ENCODE measurements at places on chromosomes 6 and 20.
A peak's percentile ranks its signal among the peaks of the same experiment; 100 is the strongest.

- no peak for DNase-seq
Observed at GRCh38 chr20:1306316-1307135, 22.4 kb downstream of the SDCBP2 start.

GRCh38 chr6:154514481-154514880, 4.0 kb upstream of the CNKSR3 start:
- DNase-seq: no peak

GRCh38 chr6:97294451-97294850, 11.4 kb upstream of the MMS22L start:
- DNase-seq: no peak

- DNase-seq: no peak
Observed at GRCh38 chr6:135196739-135197510, 15.8 kb downstream of the MYB start.

DNA sequence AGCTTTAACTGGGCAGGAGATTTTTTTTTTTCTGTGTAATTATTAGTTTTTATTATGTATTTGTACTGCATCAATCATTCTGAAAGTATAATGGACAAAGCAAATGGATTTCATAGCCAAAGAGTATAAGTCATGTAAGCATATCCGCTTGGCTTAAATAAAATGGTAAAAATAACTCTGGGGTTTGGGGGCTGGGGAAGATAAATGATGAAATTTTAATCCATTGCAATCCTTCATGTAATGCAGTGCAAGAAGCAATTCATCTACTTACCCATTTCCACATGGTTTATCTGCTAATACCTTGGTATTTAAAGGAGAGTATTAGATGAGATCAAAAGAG, 781.4 kb downstream of the QKI start:
- no peak for DNase-seq

DNA sequence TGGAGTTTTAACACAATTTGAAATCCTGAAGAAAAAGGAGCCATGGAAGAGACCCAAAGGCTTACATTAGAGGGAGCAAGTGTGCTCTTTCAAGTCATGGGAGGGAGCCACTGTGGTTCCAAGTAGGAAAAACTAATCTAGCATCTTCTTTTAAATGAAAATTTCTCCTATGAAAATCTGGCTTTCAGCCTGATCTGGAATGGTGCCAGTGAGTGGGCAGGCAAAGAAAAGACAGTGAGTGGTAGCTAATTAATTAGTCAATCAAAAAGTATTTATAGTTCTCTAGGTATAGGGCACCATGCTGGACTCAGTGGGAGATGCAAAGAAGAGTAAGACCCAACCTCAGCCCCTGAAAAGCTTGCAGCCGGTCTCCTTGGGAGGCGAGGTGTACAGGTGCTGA, 21.9 kb downstream of the CAP2 start:
- DNase-seq: no peak

- DNase-seq: no peak
Observed at GRCh38 chr6:11947063-11947462, 65.0 kb upstream of the HIVEP1 start.

- no peak for DNase-seq
Observed at GRCh38 chr6:79421707-79422484, 115.3 kb downstream of the LCA5 start.

DNA sequence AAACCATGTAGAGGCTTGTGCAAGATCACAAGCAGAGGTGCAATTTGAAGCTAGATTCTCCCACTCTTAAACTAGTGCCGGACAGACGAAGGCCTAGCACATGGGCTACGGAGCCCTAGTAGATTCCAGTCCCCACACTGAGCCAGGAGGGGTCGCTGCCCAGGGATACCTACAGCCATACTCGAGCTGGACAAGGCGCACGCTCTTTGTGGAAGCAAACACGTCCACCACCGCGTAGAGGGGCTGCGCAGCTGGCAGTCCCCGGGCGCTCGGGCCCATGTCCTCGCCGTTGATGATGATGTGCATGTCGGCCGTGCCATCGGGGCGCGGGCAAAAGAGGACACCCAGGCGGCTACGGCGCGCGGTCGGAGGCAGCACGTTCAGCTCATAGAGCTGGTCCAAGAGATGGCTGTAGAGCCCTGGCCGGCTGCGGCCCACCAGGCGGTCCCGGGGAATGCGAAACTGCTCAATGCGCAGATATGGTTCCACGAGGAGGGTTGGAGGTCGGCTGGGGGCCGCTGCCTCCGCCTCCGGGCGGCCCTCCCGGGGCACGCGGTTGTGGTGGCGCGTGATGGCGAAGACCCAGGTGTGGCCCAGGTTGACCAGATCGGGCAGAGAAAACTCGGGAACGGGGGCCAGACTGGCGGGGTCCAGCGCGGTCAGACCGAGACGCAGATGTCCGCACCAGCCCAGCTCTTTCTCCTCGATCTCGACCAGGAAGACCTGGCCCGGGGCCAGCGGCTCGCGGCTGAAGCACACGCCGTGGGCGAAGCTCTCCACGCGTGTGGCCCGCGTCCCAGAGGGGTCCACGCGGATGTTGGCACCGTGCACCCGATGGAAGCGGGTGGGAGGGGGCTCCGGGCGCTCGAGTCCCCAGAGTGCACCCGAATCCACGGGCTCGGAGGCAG, 677 bp downstream of the NEURL2 start:
- no peak for DNase-seq

GRCh38 chr6:150406948-150407347, 38.1 kb downstream of the IYD start:
- DNase-seq: no peak

DNA sequence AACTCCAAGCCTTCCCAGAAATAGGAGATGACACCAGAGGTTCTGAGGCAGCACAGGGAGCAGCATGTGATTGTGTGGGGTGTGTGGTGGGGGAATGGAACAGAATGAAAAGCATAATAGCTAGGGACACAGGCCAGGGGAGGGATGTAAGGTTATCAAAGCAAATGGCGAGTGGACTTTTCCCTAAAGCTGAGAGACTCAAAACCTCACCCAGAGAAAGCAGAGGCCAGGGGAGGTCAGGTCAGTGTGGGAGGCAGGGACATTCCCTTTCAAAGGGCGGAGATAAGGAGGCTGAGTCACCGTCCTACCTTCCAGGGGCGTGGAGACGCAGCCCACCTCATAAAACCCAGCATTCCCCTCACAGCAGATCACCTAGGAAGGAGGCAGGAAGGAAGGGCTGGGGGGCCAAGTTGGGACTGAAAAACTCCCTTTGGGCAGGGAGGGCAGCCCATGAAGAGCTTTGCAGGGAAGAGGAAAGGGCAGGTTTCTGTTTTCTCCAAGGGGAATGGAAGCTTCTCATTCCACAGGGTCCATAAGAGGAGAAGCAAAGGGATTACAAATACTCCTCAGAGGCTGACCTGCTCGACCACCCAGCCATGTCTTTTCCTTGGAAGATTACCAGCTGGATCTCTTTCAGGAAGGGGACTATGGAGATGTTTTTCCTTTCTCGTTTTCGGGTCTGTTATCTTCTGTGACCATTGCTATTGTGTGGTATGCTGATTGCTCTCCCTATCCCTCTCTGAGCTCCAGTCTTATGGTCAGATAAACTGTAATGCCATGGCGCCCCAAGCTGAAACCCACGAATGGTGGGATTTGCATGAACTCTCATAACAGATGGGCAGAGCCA, 9.6 kb upstream of the LY6G5C start:
- no peak for DNase-seq

DNA sequence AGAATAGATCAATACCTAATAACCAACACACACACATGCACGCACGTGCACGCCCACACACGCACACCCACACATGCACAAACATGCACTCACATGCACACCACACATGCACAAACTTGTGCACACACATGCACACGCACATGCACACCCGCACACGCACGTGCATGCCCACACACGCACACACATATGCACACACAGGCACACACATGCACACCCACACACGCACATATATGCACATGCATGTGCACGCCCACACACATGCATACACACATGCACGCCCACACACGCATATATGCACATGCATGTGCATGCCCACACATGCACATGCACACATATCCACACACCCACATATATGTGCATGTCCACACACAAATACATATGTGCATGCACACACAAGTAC, 26.2 kb upstream of the CHRNA4 start:
- no peak for DNase-seq

- DNase-seq: no peak
Observed at GRCh38 chr6:153032255-153032882, 29.9 kb upstream of the MTRF1L start.

DNA sequence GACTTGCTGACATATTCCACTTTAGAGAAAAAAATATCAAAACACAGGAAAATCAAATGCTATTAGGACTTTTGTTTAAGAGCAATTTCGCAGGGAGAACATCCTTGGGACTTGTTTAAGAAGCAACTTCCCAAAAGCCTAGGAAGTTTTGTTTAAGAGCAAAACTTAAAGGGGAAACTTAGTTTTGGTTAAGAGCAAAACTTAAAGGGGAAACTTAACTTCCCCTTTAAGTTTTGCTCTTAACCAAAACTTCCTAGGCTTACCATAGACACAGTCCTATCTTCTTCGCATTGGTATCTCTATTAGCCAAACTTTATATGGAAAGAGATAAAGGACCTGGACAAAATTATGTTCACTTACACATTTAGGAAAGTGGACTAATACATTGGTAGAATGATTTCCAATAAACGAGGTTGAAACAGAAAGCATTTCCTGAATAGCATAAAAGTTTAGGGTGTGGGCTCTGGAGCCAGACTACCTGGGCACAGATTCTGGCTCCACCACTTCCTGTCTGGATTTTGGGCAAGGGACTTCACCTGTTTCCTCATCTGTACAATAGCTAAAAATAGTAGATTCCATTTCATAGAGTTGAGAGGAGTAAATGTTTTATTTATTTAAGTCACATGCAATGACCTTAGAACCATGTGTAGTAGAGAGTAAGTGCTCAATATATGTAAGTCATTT, 15.7 kb downstream of the PAQR8 start:
- no peak for DNase-seq

- DNase-seq: no peak
Observed at GRCh38 chr6:121504227-121504626, 68.8 kb downstream of the GJA1 start.

- DNase-seq: no peak
Observed at GRCh38 chr6:118935978-118936703, 1.2 kb upstream of the MCM9 start.

DNA sequence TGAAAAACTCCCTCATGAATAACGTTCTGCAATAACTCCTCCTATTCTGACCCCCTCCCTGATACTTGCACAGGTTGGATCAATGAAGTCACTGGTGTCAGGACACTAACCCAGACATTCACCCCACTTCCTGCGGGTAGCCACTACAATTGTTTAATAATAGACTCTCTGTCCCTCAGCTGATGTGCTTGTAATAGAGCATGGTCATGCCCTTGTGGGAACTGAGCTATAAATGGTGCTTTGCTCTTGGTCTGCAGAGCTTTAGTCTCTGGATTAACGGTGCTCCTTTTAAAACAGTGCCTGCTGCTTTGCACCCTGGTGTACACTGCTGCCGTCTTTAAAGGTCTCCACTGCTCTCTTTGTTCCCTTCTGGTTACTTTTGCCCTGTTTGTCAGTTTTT, 127.3 kb downstream of the BACH2 start:
- no peak for DNase-seq

DNA sequence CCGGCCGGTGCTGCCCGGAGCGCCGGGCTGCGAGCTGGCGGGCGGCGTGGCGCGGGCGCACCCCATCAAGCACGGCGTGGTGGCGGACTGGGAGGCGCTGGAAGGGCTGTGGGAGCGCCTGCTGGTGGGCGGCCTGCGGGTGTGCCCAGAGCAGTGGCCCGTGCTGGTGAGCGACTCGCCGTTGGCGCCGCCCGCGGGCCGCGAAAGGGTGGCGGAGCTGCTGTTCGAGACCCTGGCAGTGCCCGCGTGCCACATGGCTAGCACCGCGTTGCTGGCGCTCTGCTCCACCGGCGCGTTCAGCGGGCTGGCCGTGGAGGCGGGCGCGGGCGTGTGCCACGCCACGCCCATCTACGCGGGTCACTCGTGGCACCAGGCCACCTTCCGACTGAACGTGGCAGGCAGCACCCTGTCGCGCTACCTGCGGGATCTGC, 517 bp downstream of the ACTL10 start:
- no peak for DNase-seq

GRCh38 chr6:144909753-144910285, 624.7 kb downstream of the UTRN start:
- DNase-seq: no peak

DNA sequence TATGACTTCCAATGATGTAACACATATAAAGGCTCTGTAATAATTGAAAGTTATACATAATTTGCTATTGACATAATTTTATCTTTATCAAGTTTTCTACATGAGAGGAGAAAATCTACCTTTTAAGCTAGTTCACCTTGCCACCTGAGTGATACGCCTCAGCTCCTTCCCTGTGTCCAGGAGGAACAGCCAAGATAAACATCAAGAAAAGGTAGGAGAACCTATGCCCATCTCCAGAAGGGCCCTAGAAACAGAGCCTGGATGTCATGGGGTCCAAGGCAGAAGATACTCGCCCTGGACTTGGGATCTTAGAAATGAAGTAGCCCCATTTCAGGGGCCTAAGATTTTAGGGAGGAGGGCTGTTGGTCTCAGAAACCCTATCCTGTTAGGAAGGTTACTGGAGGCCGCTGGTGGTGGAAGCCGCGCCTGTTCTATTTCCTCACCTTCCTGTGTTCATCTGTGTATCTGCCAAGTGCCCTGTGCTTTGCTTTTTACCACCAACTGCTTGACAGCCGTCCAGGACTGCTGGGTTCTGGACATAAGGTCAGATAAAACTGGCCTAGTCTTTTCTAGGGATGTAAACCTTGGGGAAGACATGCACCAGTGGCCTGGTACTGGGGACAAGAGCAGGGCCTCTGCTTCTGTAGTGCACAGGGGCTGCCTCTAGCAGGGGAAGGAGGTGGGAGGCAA, 178.5 kb downstream of the ARID1B start:
- no peak for DNase-seq

- DNase-seq: peak; percentile 36
Observed at GRCh38 chr6:144753023-144753705, 468.0 kb downstream of the UTRN start.

- no peak for DNase-seq
Observed at GRCh38 chr20:37363221-37364012, 17.5 kb downstream of the SRC start.

DNA sequence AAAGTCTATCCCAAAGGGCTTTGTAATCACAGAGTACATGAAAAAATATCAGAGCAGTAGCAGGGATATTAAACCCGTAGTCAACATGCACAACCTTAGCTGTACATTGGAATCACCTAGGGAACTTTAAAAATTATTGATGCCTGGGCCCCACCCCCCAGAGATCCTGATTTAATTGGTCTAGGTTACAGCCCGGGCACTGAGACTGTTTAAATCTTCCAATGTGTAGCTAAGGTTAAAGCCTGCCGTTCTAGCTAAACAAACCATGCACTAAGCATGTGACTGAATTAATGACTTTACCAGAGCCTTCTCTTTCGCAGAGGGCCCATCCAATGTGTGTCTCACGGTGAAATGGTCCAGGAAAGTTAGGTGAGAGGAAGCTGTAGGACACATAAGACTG, 14.1 kb upstream of the JAG1 start:
- no peak for DNase-seq

Data from GM12864 (cell line).